ENCODE measurements at places on chromosomes 2 and 18.

GRCh38 chr2:115908731-115909130, 1466.3 kb downstream of the DPP10 start:
- no peak for DNase-seq

- DNase-seq = no peak
Measured at GRCh38 chr2:44705356-44705755, 236.1 kb upstream of the SIX3 start.

DNA sequence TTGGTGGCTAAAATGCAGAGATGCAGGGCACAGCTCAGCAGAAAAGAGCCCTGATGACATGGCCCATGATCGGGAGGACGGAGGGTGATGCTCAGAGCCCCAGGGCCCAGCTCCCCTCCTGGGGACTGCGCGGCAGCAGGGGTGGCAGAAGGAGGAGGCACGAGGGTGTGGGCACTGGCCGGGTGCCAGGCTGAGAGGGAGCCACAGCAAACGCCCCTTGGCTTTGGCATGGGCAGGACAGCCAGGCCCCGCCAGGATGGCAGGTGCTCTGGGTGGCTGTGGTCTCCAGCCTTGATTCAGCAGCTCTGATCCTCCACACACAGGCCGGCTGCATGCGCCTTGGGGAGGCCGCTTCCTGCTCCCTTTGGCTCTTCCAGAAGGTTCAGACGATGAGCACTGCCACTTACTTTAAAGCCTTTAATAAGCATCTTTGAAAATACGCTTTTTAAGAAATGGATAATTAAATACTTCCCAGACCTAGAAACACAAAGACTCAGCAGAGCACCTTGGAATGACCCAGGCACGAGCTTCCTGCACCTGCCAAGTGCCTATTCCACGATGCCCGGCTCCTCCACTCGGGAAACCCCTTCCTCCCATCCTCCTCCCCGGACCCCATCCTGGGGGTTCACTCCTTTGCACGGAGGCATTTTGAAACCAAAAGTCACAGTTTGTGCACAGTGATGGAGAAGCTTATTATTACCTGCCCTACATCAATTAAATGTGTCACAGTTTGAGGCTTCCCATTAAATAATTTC, 78.5 kb upstream of the SNTG2 start:
- DNase-seq = no peak

GRCh38 chr2:200616656-200617055, 30.8 kb downstream of the AOX1 start:
- DNase-seq = no peak

DNA sequence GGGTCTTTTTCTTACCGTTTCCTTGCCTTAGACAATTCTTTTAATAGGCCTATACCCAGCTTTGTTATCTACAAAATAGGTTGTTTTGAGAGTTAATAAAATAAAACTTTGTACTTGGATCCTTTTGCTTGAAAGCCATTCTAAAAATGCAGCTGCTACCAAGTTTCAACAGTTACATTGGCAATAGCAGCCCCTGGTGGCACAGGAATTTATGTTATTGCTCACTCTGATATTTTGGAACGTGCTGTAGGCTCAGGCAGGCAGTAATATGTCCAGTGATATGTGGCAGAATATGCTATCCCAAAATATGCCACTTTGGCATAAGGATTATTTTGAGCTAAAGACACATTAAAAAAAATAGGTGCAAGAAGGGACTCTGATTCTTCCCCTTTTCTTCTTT, 6.7 kb upstream of the COMMD1 start:
- no peak for DNase-seq

GRCh38 chr18:58788971-58789875, 75.5 kb upstream of the ZNF532 start:
- no peak for DNase-seq

DNA sequence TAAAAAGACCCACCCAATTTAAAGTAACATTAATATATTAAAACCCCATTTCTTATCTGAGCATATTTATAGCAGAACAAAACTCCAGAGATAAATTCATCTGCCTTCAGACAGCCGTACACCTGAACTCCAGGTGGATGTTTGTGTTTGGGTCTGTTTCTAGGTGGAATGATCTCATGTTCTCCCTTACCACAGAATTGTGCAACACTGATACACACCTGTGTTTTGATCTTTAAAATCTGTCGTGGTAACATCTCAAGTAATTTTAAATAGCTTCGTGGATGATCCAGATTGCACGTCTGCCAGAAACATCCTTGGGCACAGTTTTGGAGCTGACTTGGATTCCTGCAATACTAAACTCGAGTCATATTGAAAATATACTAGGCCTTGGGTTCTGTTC, 207.5 kb upstream of the FOSL2 start:
- no peak for DNase-seq

GRCh38 chr2:54981385-54981784, 68.9 kb downstream of the RTN4 start:
- DNase-seq = no peak

DNA sequence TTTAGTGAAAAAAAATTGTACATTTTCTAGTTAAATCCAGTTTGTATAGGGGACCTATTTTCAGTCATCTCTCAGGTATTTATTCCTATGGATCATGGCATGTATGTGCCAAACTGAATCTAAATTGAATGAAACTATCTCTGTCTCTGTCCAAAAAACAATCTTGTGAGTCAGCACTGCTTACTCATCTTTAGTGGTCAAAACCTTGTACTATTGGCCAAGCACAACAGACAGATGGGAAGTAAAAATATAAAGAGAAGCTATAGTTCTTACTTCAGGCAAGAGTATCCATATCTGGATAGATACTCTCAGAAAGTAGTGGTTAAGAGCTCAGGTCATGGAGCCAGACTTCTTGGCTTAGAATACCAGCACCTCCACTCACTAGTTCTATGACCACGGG, 76.0 kb upstream of the KLHL14 start:
- DNase-seq = no peak

GRCh38 chr2:58913082-58913726, 672.1 kb upstream of the FANCL start:
- DNase-seq = no peak

All from stimulated activated CD4-positive, alpha-beta T cell treated with anti-CD3 and anti-CD28 coated beads, Interleukin-2, amount 100 ng/mL, for 48 hours (primary cell).